ENCODE measurements at places on chromosomes 12 and 14.

GRCh38 chr12:90235642-90236041, 527.0 kb upstream of the ATP2B1 start:
- no peak for DNase-seq

- DNase-seq = no peak
Measured at GRCh38 chr14:96203635-96204034, 1.0 kb upstream of the BDKRB2 start.

DNA sequence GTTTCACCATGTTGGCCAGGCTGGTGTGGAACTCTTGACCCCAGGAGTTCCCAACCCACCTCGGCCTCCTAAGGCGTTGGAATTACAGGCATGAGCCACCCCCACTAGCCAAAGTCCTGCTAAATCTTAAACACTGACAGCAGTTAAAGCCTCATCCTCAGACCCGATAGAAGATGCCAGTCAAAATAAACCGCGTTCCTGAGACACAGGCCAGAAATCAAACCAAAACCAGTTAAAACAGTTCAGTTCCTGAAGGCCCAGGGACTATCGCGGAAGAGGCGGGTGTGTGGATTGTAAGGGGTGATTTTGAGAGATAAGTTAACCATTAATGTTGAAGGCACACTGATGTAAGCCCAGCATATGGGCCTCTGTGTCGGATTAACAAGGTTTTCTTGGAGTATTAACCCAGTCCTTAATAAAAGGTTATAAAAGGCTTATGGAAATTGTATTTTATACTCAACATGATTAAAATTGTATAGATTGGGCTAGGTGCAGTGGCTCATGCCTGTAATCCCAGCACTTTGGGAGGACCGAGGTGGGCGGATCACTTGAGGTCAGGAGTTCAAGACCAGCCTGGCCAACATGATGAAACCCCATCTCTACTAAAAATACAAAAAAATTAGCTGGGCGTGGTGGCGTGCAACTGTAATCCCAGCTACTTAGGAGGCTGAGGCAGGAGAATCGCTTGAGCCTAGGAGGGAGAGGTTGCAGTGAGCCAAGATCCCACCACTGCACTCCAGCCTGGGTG, 18.7 kb upstream of the CDCA4 start:
- DNase-seq = no peak

DNA sequence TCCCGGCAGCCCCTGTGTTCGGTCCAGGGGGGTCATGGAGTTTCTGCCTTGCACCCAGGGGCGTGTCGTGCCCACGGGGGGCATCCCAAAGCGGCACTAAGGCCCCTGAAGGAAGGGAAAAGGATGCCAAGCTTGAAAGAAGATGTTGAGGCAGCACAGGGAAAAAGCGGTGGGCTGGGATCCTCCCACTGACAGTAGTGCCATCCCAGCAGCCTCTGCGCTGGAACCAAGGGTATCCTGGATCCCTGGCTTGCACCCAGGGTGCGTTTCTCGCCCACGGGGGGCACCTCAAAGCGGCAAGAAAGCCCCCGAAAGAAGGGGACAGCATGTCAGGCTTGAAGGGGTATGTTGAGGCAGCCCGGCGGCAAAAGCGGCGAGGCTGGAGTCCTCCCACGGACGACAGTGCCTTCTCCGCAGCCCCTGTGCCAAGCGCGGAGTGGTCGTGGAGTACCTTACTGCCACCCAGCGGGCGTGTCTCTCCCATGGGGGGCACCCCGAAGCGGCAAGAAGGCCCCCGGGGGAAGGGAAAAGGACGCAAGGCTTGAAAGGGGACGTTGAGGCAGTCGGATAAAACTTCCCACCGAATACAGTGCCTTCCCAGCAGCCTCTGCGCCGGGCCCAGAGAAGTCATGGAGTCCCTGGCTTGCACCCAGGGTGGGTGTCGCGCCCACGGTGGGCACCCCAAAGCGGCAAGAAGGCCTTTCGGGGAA, 164.4 kb upstream of the ALG10B start:
- no peak for DNase-seq

DNA sequence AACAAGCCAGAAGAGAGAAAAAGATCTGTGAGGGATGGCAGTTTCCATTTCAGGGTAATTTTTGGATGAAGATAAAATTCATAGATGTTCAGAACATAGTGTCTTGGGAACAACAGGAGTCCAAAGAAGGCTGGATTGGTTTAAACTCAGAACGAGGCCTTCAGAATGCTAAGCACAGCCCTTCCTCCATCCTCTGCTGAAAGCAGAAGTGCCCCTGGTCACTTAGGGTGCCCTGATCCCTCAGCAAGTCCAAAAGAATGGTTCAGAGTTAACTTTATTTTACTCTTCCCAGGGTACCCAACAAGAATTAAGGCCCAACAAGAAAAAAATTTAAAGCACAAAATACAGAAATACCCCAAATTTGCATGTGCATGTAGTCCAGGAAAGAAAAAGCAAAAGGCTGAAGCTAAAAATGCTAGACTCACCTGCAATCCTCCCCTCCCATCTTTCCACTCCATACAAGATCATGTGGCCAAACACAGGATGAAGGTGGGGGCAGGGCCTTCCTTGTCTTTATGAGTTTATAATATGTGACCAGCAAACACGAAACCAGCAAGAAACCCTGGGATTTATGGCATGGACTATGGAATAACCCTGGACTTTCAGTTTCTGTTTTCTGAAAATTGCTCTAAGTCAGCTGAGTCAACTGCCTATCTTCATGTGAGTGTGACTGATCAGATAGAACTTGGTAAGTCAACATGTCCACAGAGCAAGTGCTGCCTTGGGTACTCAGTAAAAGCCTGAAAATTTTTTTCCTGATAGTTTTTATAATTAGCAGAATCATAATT, 21.2 kb downstream of the MAX start:
- no peak for DNase-seq

DNA sequence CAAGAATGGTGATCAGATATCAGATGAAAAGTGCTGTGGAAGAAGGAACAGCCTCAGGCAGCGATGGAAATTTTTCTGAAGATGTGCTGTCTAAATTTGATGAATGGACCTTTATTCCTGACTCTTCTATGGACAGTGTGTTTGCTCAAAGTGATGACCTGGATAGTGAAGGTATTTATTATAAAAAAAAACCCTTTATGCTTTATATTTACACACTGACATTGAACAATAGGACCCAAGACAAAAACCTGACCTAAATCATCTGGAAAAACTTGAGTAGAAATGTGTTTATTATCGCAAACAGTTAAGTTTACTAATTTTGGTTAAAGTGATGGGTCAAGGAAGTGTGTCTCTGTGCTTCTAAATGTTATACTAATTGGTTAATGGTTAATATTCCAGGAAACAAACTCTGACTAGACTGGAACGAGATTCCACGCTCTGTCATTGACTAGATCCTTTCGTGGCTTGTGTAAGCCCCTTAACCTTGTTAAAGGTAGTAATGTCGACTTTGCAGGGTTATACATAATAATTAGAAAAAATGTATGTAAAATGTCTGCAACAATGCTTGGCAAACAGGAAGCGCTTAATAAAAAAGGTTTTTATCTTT, 62.7 kb downstream of the LRRK2 start:
- no peak for DNase-seq

- no peak for DNase-seq
Measured at GRCh38 chr12:15584366-15585041, 204.7 kb downstream of the EPS8 start.

- no peak for DNase-seq
Measured at GRCh38 chr12:50085615-50086072, 502 bp downstream of the SMARCD1 start.

DNA sequence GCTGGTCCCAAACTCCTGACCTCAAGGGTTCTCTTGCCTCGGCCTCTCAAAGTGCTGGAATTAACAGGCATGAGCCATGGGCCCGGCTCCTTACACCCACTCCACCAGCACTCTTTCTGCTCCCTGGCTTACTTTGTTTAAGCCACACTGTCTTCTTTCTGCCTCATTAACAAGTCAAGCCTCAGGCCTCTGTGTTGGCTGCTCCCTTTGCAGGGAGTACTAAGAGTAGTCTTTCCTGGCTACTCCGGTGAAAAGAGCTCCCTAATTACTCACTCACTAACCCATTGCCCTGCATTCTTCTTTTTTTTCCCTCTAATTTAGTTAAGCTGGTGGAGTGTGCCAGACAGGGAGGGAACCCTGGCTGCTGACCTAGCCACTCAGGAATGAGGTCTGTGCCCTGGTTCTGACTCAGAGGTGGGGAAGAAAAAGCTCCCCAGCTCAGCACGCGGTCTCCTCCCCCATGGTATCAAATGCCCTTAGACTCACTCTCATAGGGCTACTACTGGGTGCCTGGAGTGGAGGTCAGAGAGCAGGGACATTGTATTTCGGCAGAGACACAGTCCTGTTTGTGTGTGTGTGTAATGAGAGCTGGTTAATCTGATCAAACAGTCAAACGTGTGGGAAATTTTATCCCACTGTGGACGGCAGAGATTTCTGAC, 19.8 kb downstream of the GALNT6 start:
- DNase-seq = no peak

DNA sequence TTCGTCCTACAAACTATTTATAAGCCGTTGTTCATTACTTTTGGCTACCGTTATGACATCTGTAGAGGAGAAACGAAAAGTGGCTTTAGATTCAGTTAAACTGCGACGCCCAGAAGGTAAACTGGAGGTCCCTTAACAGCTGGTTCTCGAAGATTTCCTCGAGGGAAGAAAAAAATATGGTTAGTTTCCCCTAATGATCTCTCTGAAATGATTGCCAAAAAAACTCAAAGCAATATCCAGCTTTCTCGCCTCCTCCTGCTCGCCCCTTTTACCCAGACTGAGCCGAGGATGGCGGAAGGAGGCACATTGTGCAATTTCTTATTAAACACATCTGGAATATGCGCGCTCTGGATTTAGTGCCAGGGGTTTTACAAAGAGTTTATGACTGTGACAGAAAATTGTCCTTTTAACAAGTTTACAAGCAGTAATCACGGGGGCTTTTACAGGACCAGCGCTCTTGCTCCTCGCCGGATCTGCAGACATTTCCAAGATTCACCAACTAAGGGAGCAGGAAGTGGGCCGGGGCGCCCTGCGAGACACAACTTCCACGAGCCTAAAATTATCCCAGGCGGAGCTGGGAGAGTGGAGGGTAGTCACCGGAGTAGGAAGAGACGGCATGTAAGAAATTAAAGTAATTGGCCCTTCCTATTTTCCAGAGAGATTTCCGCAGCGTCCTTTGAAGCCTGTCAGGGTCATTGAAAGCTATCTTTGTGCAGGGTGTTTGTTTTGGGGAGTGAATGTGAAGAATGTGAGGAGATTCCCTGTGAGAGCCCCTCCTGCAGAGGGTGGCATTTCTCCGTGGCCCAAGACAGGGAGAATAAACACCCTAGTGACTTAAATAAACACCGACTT, 5.6 kb downstream of the SIX1 start:
- no peak for DNase-seq

DNA sequence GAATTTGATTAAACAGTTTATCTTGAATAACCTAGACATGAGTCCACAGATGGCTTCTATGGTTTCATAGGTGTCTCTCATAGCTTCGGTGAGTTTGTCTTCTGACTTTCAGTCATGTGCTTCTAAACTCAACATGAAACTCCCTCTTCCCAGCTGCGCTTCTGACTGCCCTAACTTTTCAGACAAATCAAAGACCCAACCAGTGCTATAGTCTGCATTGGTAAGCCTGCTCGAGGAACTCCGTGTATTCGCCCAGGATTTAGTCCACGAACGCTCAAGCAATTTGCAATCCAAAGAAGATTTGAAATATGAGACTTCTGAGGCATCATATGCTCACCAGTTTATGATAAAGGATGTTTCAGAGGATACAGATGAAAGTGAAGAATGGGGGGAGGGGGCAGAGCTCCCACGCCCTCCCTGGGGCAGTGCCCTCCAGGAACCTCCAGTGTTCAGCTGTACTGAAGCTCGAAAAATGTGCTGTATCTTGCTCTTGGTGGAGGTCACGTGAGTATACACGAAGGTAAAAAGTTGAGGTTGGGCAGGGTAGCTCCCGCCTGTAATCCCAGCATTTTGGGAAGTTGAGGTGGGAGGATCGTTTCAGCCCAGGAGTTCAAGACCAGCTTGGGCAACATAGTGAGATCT, 5.2 kb upstream of the RILPL2 start:
- DNase-seq = no peak

DNA sequence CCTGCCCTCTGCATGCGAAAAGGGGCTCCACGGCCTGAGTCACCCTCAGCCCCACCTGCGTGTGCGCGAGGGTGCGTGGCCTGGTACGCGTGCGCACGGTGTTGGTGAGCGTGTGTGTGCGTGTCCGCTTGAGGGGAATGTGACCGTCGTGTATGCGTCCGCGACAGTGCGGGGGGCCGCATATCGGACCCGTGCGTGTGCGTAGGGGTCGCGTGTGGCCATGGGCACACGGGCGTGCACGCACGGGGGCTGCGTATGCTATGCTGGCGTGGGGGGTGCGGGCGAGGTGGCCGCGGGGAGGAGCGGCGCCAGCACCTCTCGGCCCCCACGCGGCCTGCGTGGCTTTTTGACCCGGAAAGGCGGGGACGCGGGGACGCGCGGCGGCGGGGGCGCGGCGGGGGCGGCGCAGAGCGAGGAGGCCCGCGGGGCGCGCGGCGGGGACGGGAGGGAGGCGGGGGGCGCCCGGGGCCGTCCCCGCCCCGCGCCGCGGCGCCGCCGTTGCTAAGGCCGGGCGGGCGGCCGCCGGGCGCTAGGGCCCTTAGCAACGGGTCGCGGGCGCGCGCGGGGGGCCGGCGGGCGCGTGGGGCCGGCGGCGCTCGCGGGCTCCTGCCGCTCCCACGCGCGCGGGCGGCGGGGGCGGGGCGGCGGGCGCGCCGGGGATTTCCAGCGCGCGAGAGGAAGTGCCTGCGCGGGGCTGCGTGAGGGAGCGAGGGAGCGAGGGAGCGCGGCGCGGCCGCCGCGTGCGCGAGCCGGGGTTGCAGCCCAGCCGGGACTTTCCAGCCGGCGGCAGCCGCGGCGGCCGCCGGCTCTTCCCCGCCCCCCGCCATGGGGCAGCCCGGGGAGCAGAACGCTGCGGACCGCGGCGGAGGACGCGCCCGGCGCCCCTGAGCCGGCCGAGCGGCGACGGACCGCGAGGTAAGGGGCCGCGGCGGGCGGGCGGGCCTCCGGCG, at the start of gene TRAF3:
Gene TRAF3 (plus strand): TSS at position 689 of the 950 bp plus-strand sequence. CDS start 92,753 bp downstream, outside the sequence.
- DNase-seq = no peak

- no peak for DNase-seq
Measured at GRCh38 chr14:50808053-50808452, 22.9 kb downstream of the NIN start.

GRCh38 chr12:17062267-17063036, 456.5 kb upstream of the LMO3 start:
- no peak for DNase-seq

GRCh38 chr12:132204063-132204792, 60.0 kb downstream of the NOC4L start:
- DNase-seq = no peak

GRCh38 chr12:21561158-21561557, 35.1 kb downstream of the SPX start:
- no peak for DNase-seq

DNA sequence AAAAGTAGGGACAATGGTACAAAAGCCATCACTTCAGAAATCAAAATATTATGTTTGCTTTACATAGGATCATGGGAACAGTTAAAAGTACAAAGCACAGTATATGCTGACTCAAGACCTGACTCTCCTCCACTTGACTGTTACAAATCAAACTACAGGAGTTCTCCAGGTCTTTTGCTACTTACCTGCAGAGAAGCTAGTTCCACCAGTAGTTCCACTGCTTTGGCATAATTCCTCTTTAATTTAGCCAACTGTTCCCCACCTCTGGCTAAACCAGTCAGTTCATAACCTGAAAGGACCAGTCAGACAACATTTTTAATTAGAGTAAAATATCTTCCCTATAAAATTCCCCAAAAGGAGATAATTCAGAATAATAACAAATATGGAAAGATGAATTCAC, 14.0 kb downstream of the ATP6V1D start:
- no peak for DNase-seq

GRCh38 chr14:55645845-55646832, 66.1 kb downstream of the KTN1 start:
- DNase-seq = no peak

GRCh38 chr12:65025136-65025535, 96.0 kb downstream of the WIF1 start:
- DNase-seq = no peak
